ENCODE measurements at places on chromosomes 16 and 17.

DNA sequence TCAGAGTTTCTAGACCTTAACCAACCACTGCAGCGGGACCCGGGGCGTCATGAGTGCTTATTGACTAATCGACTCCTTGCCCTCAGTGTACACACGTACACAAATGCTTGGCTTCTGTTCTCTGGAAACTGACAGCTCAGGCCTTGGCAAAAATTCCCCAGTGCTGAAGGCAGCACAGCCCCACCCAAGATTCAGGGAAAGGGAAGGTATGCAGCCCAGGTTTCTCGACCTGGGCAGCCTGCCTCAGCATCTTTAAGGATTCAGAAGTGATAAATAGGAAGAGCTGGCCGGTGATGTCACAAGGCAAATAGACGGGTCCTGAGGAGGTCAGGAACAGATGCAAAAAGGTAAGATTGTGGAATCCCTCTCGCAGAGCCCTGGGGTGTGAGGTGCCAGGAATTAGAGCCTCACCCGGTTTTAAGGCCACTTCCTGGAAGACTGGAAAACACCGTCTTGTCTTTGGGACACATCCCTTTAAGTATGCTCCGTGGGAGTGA lies 9.0 kb upstream of the CDH3 start:
- DNase-seq: no peak

GRCh38 chr16:84893849-84894599 lies 74.2 kb downstream of the CRISPLD2 start:
- DNase-seq: no peak

DNA sequence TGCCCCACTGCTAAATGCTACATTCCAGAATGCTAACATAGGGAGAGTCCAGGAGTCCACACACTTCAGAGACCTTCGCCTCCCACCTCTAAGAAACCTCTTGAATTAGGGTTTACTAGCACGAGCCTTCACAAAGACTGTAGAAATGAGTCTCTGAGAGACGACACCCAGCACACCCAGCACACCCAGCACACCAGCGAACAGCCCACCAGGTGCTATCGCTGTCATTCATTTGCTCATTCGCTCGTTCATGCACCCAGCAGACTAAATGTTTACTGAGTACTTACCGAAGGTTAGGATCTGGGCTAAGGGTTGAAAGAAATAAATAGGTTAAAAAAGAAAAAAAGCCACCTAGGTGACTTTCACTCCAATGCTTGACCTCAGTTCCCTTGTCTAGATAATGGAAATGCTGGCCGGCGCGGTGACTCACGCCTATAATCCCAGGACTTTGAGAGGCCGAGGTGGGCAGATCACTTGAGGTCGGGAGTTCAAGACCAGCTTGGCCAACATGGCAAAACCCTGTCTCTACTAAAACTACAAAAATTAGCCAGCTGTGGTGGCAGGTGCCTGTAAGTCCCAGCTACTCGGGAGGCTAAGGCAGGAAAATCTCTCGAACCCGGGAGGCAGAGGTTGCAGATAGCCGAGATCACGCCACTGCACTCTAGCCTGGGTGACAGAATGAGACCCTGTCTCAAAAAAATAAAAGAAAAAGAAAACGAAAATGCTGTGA lies 100.8 kb downstream of the ADCY9 start:
- DNase-seq: no peak

DNA sequence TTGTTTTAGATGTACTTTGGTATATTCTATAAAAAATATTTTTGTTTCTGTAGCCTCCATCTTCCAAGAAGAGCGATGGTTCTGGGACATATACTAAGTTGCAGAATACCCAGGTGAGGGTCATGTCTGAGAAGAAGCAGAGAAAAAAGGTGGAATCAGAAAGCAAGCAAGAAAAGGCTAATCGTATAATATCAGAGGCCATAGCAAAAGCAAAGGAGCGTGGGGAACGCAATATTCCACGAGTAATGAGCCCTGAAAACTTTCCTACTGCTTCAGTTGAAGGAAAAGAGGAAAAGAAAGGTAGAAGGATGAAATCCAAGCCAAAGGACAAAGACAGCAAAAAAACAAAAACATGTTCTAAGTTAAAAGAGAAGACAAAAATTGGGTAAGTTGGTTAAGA lies 154.6 kb downstream of the CHD9 start:
- no peak for DNase-seq

DNA sequence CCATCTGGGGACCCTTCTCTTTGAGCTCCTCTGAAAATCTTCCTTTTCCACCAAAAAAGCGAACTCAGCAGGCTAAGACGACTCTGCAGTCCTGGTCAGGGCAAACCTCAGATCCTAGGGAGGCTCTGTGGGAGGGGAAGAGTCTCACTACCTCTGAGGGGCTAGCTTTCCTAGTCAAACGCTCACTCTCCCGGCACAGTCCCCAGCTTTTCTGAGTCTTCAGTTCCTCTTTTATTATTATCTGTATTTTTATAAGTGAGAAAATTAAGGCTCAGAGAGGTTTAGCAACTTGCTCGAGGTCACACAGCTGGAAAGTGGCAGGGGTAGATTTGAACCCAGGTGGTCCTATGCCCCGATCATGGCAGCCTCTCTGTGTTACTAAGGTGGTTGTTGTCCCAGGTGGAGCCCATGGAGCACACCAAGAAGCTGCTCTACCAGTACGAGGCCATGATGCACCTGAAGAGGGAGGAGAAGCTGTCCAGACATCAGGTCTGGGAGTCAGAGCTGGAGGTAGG lies 9.1 kb upstream of the KATNB1 start:
- DNase-seq: no peak

- DNase-seq: no peak
Measured at GRCh38 chr17:1107777-1108477, 71.9 kb downstream of the ABR start.

- DNase-seq: no peak
Measured at GRCh38 chr17:28001149-28001548, 41.3 kb upstream of the NLK start.

GRCh38 chr17:17079761-17080160 lies 37.5 kb downstream of the MPRIP start:
- DNase-seq: no peak

- DNase-seq: no peak
Measured at GRCh38 chr16:15450624-15451023, 16.2 kb downstream of the BMERB1 start.

- no peak for DNase-seq
Measured at GRCh38 chr17:17147821-17148220, 58.3 kb downstream of the PLD6 start.

DNA sequence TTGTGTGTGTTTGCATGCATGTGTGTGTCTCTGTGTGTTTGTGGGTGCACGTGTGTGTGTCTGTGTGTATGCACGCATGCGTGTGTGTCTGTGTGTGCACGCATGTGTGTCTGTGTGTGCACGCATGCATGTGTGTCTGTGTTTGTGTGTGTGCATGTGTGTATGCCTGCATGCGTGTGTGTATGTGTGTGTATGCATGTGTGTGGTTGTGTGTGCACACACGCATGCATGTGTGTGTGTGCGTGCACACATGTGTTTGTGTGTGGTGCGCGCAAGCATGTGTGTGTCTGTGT lies 239.9 kb upstream of the TNRC6C start:
- no peak for DNase-seq

GRCh38 chr17:39165178-39165840 lies 652 bp downstream of the ARL5C start:
- no peak for DNase-seq

GRCh38 chr16:2671741-2672140 lies 10.6 kb upstream of the KCTD5 start:
- DNase-seq: no peak

DNA sequence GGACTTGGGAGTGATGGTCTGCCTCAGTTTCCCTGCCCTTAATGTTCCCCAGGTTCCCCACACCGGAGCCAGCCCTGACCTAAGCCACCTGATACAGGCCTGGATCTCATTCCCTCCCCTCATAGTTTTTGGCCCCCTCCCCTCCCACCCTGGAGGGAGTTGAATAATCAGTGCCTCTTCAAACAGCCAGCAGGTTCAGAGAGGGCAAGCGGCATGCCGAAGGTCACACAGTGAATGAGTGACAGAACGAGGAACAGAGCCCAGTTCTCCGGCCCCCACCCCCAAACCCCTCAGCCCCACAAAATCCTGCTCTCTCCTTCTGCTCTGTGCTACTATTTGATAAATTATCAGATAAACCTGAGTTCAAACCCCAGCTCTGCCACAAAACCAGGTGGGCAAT lies 31.2 kb downstream of the BEAN1 start:
- no peak for DNase-seq

GRCh38 chr17:80874866-80875445 lies 116.7 kb upstream of the CHMP6 start:
- no peak for DNase-seq

GRCh38 chr17:7466639-7467341 lies 12.6 kb downstream of the ZBTB4 start:
- DNase-seq: no peak

DNA sequence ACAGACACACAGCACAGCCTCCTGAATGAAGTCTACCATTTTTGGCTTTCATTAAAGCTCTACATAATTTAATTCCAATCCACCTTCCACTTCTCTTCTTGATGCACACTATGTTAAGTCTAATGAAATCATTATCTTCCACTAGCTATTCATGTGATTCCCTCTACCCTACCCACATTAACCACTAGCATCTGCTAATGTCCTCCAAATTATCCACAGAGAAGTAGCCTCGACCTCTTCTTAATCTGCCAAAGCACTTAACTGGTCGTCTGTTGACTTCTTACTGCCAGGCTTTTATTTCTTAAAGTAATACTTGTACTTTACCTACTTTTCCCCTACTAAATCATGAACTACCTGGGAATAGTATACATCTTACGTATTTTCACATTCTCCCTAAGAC lies 91.8 kb downstream of the NCOR1 start:
- no peak for DNase-seq

DNA sequence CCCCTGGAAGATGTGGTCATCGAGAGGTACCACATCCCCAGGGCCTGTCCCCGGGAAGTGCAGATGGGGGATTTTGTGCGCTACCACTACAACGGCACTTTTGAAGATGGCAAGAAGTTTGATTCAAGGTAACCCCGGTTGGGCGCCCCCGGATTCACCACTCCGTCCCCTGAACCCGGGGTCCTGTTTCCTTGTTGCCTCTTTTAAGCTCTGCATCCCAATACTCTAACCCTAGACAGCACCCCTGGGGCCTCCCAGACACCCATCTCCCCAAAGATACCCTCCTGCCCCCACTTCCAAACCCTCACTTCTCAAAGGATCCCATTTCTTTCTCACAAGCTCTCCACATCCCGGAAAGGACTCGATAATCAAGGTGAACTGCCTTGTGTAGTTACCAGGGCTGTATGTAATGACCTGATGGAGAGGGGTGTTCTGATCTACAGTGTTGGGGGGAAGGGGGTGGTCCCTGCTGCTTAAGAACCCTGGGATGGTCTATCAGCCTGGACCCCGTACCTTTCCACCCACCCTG lies 412 bp downstream of the FKBP10 start:
- no peak for DNase-seq

DNA sequence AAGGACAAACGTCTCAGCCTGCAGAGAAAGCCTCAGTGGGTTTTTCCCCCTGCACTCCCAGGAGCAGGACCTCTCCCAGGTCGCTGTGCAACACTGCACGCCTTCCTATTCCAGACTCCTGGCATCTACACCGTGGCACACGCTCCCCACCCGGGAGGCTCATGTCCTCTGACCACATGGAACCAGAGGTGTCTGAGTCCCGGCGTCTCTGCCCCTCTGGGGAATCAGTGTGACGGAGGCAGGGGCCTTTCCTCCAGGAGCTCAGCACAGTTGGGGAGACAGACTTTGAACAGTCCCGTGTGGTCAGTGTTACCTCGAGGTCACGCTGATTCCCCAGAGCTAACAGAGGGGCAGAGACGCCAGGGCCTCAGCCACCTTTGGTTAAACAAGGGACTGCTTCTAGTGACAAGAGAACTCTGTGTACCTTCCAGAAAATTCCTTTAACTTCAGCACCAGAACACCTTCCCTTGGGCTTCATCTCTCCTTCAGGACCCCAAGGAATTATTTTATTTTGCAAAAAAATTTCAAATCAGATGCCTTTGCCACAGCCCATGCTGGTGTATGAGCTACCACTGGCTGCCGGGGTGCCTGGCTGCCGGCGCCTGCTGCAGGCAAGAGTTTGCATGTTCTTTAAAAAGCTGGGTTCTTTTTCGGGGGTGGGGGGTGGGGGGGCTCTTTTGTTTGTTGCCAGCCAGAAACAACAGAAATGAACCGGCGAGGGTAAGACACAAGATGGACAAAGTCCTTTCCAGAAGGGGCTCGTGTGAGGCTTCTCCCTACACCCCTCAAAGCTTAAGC lies 6.6 kb downstream of the CANT1 start:
- no peak for DNase-seq

GRCh38 chr16:69314534-69314933 lies 3.4 kb downstream of the VPS4A start:
- DNase-seq: no peak

DNA sequence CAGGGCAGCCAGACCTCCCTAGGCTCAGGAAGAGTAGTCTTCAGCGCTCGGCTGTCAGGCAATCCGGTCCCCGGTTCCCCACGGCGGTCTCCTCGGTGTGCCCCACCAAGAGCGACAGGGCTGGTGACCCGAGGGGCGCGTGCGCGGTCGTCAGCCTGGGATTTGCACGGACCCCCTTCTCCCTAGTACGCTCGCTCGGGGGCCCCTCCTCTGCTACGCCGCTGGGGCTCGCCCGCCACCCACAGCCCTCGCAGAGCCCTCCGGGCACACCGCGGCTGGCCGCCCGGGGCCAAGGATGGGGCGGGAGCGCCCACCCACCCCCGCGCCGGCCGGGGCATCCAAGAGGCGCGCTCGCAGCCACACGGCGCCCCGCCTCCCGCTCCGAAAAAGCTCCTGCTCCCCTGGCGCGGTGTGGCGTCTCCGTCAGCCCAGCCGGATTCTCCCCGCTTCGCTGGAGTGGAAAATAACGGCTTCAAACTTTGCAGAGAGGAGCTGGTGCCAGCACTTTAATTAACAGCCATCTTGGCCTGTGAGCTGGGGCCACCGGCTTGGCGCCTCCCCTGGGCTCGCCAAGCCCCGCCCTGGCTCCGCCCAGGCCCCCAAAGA lies 2.1 kb upstream of the C1QL1 start:
- no peak for DNase-seq

DNA sequence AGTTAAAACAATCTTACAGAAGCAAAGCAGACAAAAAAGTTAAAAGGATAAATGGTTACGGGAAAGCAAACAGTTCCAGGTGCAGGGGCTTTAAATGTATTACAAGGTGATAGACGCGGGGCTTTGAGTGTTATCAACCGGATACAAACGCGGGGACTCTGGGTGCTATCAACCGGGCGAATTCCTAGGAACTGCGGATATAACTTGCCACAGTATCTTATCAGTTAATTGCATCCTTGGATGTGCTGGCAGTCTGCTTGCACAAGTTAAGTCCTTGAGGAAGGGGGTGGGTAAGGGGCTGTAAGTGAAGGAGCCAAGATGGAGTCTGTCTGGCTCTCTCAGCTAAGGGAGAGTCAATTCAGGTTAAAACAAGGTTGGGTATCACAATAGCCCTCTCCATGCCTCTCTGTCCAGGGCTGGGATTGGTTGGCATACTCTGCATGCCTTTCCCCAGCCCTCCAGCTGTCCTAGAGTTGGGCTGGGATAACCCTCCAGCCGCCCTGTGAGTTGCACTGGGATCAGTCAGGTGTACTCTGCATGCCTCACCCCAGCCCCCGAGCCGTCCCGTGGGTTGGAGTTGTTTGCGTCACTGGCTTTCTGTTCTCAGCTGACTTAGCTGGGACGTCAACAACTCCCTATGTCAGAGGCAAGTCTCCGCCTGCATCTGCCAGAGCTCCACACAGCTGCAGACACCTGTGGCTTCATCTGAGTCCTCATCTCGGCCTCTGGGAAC lies 40.9 kb downstream of the TMEM235 start:
- no peak for DNase-seq
